ENCODE measurements at places on chromosomes 1 and 21.

- no peak for DNase-seq
Measured at GRCh38 chr21:32172106-32172505, 106.7 kb downstream of the MIS18A start.

- no peak for DNase-seq
Measured at GRCh38 chr1:243719476-243719875, 130.6 kb downstream of the AKT3 start.

DNA sequence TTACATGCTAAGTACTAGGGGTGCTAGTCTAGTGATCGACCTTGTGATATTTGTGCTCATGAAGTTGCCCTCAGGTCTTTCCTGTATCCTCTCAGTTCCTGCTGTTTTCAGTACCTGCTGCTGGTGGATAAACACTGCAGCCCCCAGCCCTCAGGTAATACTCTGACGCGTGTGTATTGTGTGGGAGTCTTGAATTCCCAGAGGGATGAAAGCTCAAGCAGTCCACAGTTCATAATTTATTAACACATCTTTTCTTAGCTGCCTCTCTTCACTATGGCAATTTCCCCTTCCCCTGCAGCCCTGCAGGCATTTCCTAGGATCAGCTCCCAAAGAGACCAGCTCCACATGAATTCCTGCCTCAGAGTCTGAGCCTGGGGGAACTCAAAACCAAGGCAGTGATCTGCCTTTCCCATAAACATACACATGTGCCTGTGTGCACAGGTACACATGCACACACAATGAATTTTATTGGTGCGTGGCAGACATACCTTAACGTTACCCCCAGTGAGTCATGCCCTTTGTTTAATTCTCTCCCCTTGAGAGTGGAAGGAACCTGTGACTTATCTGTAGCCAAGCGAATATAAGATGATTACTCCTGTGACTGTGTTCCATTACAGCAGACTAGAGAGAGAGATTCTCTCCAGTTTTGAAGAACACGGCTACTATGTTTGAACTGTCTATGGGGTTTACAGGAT, 14.1 kb upstream of the HMGCS2 start:
- DNase-seq, result no peak

- DNase-seq, result no peak
Measured at GRCh38 chr1:210074904-210075303, 136.9 kb downstream of the SYT14 start.

- DNase-seq, result no peak
Measured at GRCh38 chr1:206930210-206930798, 8.6 kb upstream of the FCMR start.

DNA sequence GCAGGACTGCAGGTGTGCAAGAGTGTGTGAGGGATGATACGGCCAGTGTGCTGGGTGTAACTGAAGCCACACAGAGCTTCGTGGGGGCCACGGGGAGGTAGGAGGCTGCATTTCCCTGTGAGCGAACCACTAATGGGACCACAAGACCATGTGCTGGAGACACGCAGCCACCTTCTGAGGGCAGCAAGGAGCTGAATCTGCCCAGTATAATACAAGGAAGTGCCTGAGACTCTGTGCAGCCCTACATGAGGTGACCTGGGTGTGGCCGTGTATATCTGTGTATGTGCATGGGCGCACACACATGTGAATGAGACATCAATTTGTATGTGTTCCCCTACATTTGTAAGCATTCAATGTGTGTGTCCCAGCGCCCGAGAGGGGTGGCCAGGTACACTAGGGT, 50.8 kb downstream of the CHD5 start:
- DNase-seq, result no peak

DNA sequence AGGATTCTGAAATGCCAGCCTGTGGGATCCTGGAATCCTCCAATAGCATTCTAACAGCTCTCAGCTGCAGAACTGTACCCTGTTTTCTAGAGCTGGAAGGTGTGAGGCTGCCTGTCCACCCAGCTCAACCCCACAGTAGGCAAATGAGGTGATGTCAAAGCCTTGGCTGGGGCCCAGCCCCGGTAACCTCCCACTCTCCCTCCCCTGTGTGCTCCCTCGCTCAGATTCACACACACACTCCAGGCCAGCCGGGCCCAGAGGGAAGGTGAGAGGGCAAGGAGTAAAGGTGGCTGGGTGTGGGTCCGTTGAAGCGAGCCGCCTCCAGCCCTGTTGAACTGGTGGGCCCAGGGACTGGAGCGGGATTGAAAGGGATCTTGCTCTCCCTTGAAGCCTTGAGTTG, at the start of gene BSND:
Gene BSND, plus strand, starts transcription at position 257 of the 400 bp plus-strand sequence. CDS start 254 bp downstream, outside the sequence.
- no peak for DNase-seq

DNA sequence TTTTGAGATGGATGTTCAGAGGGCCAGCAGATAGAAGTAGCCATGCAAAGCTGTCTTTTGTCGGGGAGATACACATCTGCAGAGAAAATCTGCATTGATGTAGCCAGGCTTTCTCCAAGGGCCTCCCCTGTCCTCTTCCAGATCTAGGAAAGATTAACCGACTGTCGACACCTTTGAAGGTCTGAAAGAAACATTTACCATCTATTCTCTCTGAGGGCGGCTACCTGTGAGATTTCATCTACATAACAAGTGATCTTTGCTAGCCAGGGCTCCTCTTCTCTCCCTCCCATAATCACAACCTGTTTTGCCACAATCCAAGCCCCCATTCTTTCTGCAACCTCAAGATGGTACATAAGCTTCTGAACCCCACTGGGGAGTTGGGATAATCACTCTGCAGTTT, 193.6 kb downstream of the RGS7 start:
- no peak for DNase-seq

GRCh38 chr1:241611063-241611462, 29.1 kb downstream of the CHML start:
- no peak for DNase-seq

DNA sequence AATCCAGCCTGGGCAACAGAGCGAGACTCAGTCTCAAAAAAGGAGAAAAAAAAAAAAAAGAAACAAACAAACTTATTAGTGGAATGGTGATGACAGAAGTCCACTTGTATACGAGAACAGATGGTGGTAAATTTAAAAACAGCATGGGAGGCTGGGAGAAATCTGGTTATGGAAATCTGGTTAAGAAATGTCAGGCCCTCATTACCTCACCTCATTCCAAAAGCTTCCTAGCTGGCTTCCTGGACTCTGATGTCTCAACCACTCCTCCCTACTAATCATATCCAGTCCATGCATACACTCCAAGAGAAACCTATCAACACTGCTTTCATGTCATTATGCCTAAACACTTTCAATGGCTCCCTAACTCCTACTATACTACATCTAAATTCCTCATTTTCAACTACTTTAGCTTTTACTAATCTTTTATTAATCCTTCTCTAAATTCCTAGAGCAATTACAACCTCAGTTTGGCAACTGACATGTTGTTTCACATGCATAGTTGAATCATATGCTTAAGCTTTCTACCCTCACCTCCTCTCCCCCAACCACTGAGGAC, 52.9 kb downstream of the FOXJ3 start:
- no peak for DNase-seq
